Activated CD4-positive, CD25-positive, alpha-beta regulatory T cell treated with anti-CD3 and anti-CD28 coated beads, Interleukin-2, amount 50 U/mL, for 24 hours (primary cell): ENCODE measurements at places on chromosomes 5 and 9.
A peak's percentile ranks its signal among the peaks of the same experiment; 100 is the strongest.

GRCh38 chr5:12662545-12663314 is 758.5 kb upstream of the CTNND2 start:
- no peak for ATAC-seq

GRCh38 chr9:18692268-18692667 is 218.3 kb downstream of the ADAMTSL1 start:
- no peak for ATAC-seq

DNA sequence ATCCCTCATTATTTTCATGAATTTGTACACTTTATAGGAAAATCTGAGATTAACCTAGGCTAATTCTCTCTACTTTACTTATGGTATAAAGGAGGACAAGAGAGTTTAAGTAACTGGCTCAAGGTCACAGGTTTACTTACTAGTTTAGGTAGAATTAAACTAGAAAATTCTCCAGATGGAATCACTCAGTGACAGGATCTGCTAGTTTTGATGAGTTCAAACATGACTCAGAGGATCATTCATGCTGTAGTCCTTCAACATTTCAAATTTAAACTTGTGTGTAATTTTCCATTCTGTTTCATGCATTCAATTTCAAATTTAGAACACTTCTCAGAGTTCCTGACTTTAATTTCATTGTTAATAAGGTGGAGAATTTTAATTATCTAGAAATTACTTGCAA is 485.7 kb upstream of the TUSC1 start:
- ATAC-seq: no peak

GRCh38 chr9:128150594-128151308 is 1.5 kb downstream of the LCN2 start:
- no peak for ATAC-seq

DNA sequence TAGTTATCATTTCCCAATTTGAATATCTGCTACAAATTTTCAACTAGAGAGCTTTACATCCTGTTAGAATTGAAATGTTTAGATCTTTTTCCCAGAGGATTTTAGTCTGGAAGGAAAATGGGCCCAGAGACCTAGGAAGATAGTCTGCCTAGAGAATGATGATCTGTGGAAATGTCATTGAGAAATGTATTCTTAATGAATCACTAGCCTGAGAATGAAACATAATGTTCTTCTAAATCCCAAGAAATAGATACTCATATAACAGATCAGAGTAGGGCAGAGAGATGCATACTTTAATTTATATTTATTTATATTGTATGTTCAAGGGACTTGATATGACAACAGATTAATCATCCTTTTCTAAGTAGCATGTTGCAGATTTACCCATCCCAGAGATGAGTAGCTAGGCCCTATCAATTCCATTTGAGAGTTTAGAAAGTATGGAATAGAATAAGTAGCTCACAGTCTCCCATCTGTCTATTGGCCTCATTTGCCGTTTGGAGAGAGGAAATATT is 25.1 kb upstream of the SLC44A1 start:
- ATAC-seq: no peak

- ATAC-seq: no peak
These were observed 100.9 kb downstream of the SMARCA2 start for GRCh38 chr9:2116073-2116472.

- ATAC-seq: no peak
These were observed 41.8 kb downstream of the FBXO10 start for GRCh38 chr9:37534412-37534811.

DNA sequence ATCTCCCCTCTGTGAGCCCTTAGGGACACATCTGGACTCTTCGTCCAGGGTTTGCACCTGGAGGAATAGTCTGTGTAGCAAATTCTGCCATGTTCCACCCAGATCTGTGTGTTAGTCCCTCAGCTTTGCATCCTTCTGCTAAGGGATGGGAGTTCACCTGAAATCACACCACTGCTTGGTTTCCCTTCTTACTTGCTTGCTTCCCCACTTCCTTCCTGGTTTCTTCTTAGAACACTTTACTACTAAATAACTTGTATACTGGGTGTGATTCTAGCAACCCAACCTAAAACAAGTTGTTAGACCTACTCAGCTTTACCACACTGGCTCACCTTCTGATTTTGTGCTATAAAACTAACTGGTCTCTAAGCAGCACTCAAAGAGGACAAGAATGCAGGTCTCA is 202.6 kb upstream of the MAP3K1 start:
- no peak for ATAC-seq

GRCh38 chr5:139660105-139660922 is 12.2 kb downstream of the CXXC5 start:
- ATAC-seq: no peak

GRCh38 chr5:75660678-75661465 is 49.6 kb downstream of the ANKDD1B start:
- ATAC-seq: no peak

DNA sequence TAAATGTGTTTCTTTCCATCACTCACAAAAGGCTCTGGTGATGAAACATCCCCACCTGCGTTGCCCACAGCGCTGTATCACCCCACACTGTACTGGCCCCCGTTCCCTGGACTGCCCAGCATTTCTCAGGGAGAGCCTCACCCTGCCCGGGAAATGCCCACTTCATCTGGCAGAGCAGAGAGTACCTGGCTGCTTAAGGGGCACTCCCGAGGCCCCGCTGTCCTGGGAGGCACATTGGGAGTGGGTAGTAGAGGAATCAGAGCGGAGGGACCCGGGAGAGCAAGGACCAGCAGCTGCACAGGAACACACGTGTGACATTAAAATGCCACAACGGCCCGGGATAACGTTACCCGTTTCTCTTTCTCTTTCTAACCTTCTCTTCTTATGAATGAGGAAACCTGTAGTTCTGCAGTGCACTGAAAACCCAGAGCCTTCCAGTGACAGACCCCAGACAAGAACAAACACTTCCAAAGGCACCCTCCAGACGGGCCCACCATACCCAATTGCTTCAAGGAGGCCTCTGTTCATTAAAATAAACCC is 110.0 kb downstream of the ROR2 start:
- ATAC-seq: no peak

- no peak for ATAC-seq
These were observed 182.4 kb downstream of the CCDC171 start for GRCh38 chr9:15735083-15735857.

DNA sequence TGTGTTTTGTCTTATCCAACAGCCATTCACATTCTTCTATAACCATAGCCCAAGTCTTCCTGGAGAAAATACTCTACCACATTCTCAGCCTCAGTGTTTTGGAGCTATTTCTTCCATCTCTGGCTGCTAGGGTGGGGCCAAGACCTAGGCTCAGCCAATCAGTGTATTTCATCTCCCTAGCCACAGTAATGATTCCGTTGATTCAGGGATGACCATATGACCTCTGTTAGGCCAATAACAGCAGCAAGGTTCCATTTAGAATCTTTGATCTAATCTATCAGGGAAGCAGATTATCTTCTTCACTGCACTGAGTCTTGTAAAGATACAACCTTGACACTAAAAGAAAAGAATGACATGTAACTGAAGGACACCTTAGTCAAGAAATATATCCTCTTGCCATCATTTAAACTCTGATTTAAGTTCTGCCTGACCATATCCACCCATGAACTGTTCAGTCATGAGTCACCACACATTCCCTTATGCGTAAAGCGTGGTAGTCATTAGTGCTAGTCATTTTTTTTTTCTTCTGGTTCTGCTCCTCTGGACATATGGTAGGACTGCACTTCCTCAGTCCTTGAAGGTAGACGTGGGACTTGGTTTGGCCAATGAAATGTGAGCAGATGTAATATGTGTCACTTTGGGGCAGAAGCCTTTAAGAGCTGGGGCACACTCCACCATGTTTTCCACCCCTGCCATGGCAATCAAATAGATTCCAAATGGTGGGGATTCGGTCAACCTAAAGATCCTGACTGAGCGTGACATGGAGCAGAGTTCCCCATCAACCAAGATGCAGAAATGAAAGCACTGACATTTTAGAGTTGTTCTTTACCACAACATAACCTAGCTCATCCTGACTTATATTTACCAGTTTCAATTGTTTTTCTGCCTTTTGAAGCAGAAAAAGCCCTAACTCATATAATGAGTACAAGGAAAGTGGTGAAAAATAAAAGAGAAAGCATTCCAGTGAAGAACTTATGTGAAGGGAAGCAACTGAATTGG is 12.7 kb upstream of the PRELID2 start:
- ATAC-seq: no peak

DNA sequence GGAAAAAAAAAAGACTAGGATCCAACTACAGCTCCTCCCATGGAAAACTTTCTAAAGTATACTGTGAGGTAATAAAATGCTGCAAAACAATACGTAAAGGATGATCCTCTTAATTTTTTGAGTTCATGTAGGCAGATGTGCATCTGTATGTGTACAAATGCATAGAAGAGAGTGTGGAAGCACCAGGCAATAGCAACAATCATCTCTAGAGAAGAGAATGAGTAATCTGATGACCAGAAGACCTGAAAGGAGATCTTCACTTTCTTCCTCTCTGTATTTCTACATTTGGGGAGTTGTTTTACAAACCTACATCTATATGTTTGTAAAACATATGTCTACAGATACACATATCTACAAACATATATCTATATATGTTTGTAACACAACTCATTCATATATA is 29.3 kb upstream of the SPDL1 start:
- no peak for ATAC-seq

- ATAC-seq: no peak
These were observed 662.0 kb upstream of the CDH18 start for GRCh38 chr5:20649966-20650365.

DNA sequence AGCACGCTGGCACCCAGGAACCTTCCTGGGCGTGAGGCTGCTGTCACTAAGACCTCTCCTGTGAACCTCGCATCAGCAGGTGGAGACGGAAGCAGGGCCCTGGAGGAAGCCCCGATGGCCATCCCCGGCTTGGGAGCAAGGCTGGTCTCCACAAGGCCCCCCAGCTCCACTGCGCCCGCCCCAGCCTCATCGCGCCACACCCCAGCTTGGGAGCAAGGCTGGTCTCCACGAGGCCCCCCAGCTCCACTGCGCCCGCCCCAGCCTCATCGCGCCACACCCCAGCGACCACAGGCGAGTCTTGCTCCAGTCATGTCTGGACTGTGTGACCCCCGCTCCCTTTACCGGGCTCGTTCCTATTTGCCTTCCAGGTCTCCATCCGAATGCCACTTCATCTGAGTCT is 11.0 kb downstream of the QSOX2 start:
- ATAC-seq: no peak

DNA sequence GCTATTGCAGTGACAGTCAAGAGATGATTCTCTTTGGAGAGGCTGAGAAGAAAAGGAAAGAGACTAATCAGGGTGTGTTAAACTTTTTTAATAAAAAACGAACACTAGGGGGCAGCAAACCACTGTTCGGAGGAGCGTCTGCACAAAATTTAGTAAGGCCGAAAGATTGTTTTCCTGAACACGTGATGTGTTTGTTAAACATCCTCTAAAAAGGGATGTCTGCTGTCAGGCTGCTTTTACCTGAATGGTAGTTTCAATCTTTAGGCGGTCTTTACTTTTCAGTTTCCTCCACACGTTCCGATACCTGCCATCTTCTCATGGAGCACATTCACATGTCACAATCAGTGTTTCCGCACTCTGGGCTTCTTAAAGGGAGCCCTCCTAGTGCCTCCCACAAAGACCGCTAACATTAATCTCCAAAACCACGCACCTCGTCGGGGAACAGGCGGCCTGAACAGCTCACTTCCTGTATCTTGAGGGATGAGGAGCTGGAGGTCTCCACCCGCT is 125.2 kb downstream of the GPBP1 start:
- ATAC-seq: peak; percentile 35

DNA sequence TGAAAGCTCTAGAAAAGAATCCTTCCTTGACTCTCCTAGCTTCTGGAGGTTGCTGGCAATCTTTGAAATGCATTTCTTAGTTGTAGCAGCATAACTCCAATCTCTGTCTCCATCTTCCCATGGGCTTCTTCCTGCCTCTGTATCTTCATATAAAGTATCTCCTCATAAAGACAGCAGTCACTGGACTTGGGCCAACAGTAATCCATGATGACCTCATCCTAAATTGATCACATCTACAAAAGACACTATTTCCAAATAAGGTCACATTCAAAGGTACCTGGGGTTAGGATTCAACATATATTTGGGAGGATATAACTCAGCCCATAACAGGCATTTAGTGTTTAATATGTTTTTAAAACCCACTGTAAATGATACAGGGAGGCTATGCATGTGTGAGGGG is 123.3 kb downstream of the MLLT3 start:
- ATAC-seq: no peak

DNA sequence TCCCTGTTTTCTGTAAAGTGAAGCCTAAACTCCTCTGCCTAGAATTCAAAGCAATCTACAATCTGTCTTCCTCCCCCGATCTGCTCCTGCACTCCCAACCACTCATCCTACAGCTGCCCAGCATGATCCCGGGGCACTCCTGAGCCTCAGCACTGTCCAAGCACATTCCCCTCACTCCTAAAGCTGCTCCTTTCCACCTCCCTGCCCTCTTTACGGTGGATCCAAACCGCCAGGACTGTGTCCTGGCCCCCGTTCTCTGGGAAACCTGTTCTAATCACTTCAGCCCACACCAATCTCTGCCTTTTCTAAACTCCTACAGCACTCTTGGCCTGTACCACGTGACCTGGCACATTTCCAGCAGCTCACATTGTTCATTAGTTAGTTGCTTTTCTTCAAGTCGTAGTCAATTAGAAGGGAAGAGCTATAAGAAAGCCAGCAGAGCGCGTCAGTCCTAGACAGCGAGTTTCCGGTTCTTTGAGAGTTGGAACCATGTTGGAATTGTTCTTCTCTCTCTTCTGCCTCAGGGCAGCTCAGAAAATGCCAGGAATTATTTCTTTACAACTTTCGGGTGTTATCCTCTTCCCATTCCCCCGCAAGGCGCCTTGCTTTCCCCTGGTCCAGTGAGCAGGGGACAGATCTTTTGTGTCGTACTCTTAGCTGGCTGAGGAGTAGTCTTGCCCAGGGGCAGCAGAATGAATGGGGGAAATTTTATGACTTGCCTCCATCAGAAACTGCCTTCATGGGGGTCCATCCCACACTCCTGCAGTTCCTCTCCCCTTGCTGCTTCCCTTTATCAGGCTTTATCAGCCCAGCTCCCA is 60.7 kb downstream of the NRG2 start:
- no peak for ATAC-seq

DNA sequence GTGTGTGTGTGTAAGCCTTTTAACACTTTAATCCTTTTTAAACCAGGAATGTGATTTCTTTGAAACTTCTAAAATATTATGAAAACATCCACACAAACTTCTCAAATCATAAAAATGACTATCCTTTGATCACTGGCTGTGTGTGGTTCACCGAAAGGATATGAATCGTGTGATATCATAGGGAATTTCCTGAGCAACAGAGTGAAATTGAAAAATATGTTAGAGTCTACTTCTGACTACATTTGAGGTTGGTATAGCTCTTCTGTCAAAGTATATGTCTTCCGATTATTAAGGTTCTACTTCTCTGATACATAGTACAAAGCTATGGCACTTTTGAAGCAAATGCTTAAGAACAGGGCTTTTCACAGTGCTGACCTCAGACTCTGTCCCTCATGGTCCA is 40.3 kb downstream of the RGMB start:
- ATAC-seq: peak; percentile 49

GRCh38 chr5:56409331-56410190 is 176.4 kb upstream of the ANKRD55 start:
- ATAC-seq: no peak

GRCh38 chr9:107733523-107733894 is 243.9 kb upstream of the KLF4 start:
- no peak for ATAC-seq

GRCh38 chr5:132690156-132690555 is 16.4 kb downstream of the IL4 start:
- ATAC-seq: no peak
